ELR (cell line): ENCODE measurements at places on chromosomes 4 and X.

DNA sequence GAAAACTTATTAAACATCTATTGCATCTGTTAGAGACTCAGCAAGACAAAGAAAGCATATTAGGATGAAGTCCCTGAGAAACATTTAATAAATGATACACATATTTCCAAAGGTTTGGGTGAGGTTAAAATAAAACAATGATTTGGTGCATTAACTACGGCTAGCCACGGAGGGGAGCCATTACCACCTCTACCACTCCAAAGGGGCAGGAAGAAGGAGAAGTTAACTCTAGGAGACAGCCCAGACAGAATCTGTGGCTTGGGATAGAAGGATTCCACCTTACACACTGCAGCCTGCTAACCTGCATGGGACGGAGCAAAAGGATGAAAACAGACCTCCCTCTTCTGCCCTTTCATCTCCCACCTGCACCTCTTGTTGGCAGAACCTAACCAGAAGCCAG lies 189.1 kb upstream of the C1QTNF7 start:
- peak; percentile 60 for DNase-seq

- no peak for DNase-seq
These were observed 54.0 kb upstream of the MTM1 start for GRCh38 chrX:150514462-150514861.

DNA sequence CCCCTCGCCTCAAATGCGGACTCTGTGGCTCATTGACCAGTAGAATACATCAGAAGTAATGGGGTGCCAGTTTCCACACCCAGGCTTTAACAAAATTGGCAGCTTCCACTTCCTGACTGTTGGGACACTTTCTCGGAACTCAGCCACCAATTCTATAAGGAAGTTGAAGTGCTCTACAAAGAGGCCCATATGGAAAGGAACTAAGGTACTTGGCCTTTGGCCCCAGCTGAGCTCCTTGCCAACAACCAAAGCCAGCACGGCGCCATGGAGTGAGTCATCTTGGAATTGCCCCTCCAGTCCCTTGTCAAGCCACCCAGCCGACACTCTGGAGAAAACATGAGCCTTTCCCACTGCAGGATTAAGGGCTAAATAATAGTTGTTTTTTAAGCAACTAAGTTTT lies 262.2 kb upstream of the INTU start:
- peak; percentile 3 for DNase-seq

DNA sequence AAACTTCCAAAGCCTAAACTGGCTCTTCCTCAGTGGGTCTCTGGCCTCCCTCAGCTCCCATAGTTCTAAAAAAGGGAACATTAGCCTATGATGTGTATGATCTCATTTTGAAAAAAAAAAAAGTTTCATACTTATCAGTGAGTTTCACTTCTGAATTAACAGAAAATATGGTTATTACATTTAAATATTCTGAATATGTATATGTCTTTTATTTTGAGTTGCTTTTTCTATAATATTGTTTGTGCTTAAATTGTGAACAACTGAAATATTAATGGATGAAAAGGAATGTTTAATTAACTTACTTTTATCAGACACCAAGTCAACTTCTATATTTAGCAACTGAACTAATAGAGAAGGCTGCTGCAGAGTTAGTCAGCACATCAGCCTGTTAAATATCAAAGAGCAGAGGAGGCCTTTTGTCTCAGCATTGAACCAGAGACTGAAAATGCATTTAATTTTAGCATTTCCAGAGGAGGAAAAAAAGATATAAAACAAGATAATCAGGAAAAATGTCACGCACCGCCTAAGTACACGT lies 20.4 kb upstream of the FHL1 start:
- DNase-seq: no peak

DNA sequence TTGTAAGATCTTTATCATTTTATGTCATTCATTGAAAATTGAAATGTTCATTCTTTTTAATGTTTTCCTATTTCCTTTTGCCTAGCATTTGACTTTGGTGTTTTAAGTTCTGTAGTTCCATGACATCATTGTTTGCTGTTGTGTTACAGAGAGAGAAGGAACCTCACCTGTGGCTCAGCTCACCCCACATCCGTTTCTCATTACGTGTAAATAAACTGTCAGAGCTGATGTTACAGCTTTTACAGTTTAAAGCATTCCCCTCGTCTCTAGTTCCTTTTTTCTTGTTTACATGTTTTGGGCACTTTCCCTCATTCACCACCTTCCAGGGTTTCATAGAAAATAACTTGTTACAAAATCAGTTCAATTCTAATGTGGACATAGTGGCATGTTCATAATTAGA lies 137.2 kb downstream of the FNIP2 start:
- no peak for DNase-seq
